ENCODE measurements at places on chromosomes 7 and 10.

- no peak for DNase-seq
Observed at GRCh38 chr7:47197486-47197885, 384.4 kb downstream of the TNS3 start.

DNA sequence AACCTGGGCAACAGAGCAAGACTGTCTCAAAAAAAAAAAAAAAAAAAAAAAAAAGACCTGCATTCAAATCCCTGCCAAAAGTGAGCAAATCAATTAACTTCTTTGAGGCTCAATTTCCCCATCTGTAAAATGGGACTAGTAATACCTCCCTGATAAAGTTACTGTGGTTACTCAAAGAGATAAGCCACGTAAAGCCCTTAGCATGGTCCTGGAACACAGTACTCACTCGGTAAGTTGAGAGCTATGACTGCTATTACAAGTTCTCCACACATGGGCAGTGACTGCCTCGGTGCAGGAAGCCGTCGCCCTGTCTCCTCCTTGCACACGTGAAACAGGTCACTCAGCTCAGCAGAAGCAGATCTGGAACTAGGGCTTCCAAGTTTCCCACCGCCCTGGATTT, 37.9 kb downstream of the DDIT4 start:
- no peak for DNase-seq

GRCh38 chr7:87028636-87029035, 30.8 kb downstream of the ELAPOR2 start:
- DNase-seq = no peak

DNA sequence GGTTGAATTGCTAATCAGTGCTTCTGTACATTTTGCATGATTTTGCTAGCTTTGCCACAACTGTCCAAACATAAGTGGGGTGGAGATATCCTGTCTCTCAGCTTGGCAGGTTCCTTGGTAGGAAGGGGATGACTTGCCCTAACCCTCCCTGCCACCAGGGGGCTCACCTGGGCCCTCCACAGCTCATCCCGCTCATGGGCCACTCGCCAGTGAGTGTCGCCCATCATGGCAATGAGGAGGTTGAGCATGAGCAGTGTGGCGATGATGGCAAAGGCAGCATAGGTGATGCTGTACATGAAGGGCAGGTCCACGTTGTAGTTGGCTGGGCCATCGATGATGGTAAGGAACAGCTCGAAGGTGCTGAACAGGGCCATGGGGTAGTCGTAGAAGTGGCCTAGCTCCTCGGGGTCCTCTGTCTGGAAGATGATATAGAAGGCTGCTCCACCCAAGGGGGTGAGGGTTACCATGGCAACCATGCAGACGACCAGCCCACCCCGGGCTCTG, 12.2 kb downstream of the TRPV6 start:
- DNase-seq = no peak

DNA sequence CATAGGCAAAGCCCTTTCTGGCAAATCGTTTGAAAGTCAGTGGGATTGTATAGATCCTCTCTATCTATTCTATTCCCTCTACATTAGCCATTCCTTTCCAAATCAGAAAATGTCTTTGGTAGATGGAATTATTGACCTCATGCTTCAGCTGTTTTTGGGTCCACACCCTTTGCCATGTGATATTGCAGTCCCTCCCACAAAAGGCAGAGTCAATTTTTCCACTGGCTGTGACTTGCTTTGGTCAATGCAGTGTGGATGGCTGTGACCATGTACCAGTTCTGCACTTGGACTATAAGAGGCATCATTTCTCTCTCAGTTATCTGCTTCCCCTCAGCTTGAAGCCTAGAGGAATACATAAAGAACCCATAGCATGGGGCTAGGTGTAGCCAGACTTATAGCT, 332.9 kb downstream of the PTEN start:
- no peak for DNase-seq

DNA sequence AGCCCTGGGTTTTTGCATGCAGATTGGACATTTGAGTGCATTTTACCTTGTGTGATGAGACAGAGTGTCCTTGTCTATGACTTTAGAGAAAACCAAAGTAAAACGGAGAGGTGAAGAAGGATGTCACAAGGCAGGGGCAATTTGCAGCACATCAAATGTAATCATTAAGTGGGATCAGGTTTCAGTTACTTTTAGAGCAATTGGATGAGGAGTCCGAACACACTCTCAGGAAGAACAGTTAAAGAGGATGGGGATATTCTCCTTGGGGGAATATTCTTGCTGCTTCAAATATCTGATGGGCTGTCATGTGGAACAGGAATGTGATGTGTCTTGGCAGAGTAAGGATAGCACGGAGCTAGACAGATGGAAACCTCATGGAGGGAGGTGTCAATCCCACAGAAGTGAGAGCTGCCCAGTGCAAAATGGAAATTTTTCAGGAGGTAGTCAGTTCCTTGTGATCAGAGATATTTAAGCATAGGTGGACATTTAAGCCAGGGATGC, 757 bp downstream of the RAB19 start:
- DNase-seq = no peak

DNA sequence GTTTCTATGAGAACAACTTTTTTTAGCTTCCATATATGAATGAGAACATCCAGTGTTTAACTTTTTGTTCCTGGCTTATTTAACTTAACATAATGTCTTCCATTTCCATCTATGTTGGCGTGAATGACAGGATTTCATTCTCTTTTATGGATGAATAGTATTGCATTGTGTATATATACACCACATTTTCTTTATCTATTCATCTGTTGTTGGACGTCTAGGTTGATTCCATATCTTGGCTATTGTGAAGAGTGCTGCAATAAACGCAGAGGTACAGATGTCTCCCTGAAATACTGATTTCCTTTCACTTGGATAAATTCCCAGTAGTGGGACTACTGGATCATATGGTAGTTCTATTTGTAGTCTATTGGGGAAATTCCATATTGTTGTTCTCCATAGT, 44.3 kb upstream of the MAGI2 start:
- DNase-seq = no peak

- DNase-seq = no peak
Observed at GRCh38 chr7:107186240-107186639, 17.4 kb downstream of the HBP1 start.

GRCh38 chr10:113846036-113846435, 7.8 kb downstream of the DCLRE1A start:
- no peak for DNase-seq

DNA sequence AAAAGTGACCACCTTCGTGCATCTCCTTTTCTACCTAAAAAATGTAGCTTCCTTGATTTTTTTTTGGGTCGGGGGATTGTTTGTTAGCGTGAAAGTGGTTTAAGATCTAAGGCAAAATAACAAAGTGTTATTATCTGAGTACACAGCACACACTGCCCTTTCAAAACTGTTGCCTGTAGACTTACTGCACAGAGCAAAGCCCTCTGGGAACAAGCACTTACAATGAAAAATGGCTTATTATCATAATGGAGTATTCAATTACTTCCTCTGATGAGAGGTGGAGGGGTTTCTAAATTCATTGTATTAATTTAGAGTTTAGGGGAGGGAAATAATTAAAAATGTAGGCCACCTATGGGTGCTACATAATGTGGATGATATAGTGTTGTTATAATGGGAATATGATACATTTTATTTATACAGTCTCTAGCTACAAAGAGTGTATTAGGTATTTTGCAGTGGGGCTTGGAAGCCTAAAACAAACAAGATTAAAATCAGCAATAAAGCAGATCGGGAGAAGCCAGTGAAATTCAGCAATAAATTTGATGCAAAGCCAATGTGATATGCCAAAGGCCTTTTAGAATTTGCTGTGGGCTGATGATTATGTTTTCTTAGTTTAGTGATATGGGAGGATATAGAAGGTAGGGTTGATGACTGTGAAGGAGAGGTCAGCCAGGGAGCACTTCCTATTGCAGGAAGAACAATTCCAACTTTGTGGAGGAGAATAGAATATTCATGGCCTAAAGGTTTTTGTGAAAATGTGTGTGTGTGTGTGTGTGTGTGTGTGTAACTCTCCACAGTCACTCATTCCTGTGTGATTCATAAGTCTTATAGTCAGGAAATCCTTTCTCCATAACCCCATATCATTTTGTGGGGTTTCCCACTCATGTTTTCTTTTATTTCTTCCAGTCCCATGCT, 17.7 kb upstream of the EXOC4 start:
- DNase-seq = no peak

DNA sequence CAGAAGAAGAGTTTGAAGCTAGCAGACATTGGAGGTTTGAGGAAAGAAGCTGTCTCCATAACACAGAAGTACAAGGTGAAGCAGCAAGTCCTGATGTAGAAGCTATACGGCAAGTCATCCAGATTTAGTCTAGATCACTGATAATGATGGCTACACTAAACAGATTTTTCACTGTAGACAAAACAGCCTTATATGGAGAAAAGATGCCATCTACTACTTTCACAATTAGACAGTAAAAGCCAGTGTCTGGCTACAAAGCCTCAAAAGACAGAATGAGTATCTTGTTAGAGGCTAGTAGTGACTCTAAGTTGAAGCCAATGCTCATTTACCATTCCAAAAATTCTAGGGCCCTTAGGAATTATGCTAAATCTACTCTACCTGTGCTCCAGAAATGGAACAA, 85.1 kb downstream of the SNX13 start:
- no peak for DNase-seq

GRCh38 chr7:30916767-30917166, 5.1 kb downstream of the AQP1 start:
- DNase-seq = no peak

GRCh38 chr7:98722402-98722801, 105.3 kb downstream of the NPTX2 start:
- DNase-seq = no peak

- peak; percentile 42 for DNase-seq
Observed at GRCh38 chr7:39951226-39952194, 1.5 kb downstream of the CDK13 start.

DNA sequence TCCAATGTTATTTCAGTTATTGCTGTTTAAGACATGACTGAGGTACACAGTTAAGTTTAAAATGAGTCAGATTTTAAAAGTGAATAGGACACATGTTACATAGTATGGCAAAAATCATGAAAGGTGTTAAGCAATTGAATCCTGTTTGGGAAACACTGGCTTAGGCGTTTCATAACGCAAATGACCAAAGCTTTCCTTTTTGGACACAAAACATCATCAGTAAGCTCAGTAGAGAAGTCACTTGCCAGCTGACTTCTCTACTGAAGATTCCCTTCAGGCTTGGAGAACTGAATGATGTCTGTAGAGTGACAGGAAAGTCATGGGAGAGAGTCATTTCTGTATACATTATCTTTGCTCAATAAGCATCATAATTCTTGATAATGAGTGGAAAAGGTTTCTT, 64.4 kb upstream of the RSBN1L start:
- no peak for DNase-seq

- DNase-seq = no peak
Observed at GRCh38 chr7:69564454-69565417, 33.5 kb upstream of the AUTS2 start.

DNA sequence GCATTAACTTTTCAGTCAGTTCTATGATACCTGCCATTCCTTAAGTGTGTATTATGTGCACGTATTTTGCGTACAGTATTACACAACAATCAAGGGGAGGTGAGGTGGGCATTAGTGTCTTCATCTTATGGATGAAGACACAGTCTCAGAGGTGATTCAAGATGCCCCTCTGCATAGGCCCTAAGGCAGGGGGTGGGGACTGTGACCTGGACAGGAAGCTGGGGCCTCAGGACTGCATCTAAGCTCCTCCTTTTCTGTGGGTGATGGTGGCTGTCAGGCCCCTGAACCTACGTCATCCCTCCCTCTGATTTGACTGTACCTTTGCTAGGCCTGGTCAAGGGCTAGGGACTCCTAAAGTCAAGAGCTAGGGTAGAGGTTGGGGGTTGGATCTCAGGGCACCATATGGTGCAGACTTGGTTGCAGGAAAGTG, 38.9 kb downstream of the HK1 start:
- no peak for DNase-seq

DNA sequence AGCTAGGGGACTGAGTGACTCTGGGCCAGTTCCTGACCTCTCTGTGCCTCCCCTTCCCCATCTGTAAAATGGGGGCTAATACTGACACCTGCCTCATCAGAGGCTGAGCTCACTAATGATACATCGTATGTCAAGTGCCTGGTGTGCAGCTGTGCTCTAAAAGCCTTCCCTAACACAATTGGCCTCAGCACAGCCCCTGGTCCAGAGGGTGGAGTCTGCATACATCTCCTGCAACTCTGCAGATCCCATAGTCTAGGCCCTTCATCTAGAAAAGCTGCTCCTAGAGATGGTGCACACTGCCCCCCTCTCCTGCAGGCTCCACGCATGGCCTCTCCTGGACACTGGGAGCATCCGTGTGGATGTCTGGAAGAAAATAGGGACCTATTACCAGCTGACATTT, 255.0 kb downstream of the RPS24 start:
- no peak for DNase-seq

DNA sequence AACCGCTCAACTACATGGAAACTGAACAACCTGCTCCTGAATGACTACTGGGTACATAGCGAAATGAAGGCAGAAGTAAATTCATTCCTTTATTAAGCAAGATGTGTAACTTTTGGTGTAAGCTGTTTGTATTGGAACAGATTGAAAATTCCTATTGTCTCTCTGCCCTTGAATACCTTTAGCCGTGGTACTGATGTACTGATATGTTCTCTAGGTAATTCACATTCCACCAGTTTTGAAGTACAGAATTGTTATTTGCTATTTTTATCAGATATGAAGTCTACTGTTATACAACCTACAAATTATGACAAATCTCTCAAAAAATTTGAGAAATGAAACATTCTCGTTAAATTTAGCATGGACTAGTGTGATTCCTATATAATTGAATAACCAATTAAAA, 17.7 kb downstream of the ZMYND11 start:
- no peak for DNase-seq

DNA sequence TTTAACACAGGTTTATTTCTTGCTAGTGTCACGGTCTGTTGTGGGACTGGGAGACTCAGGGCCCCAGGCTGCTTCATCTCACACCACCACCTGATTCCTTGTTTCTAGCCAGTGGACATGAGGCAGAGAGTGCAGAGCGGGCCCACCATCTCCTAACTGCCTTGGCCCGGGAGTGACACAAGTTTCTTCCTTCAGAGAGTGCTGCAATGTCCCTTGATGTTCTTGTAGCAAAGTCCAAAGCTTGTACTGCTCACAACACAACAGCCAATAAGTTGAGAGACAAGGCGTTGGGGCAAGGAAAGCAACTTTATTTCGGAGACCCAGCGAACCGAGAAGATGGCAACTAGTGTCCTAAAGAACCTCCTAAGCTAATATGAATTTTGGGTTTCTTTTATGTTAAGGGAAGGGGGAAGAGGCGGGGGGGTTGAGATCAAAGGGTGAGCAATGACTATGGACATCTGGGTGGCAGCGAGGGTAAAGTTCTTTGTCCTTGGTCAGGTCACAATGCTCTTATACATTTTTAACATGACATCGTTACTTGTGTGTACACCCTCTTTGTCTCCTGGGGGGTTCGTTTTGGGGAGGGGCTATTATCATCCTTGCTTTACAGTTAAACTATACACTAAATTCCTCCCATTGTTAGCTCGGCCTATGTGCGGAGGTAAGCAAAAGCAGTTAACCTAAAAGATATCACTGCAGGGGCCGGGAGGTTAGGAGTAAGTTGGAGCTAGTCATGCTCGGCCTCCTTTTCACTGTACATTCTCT, 31.6 kb downstream of the SH2D4B start:
- DNase-seq = no peak

DNA sequence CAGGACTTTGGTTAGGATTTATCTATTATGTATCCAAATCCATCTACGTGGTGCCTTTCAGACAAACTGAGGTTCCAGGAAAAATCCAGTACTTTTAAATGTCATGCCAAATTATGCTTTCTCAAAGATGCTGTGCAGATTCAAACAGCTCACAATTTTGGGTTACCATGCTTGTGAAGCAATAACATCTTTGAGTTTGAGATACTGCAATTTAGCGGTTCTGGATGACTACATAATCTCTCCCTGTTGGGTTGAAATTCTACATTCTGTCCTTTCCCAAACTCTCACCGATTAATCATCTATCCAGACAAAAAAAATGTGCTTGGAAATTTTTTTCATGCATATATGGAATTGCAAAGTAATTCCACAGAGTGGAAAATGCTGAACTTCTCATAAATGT, 3.5 kb downstream of the RHOBTB1 start:
- DNase-seq = no peak

All from stimulated activated CD4-positive, alpha-beta T cell treated with anti-CD3 and anti-CD28 coated beads, Interleukin-15, amount 100 ng/mL, for 1 hour (primary cell).